ENCODE measurements at places on chromosomes 16 and 17.

GRCh38 chr16:1535391-1536291 is 2.2 kb downstream of the TMEM204 start:
- peak; percentile 23 for DNase-seq

- DNase-seq: peak; percentile 98
Measured at GRCh38 chr17:66677201-66677981, 157.5 kb upstream of the CACNG5 start.

DNA sequence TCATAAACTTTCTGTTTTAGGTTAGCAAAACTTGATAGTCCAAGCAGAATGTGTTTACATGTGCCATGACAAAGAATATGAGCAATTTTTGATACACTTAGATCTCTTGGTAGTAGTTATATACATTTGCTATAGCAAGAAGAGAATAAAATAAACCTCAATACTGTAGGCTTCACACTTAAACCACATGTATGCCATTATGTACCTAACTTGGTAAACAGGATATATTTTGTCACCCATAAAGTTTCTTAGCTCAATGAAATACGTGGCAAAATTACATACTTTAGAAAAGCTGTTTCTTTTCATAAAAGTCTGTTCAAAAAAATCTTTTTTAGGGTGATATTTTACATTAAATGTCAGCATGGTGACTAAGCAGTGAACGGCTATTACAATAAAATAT is 184.7 kb downstream of the MYO1D start:
- DNase-seq: no peak

- no peak for DNase-seq
Measured at GRCh38 chr17:78138204-78139060, 7.8 kb upstream of the C17orf99 start.

- DNase-seq: no peak
Measured at GRCh38 chr16:55811811-55812210, 21.1 kb downstream of the CES1 start.

DNA sequence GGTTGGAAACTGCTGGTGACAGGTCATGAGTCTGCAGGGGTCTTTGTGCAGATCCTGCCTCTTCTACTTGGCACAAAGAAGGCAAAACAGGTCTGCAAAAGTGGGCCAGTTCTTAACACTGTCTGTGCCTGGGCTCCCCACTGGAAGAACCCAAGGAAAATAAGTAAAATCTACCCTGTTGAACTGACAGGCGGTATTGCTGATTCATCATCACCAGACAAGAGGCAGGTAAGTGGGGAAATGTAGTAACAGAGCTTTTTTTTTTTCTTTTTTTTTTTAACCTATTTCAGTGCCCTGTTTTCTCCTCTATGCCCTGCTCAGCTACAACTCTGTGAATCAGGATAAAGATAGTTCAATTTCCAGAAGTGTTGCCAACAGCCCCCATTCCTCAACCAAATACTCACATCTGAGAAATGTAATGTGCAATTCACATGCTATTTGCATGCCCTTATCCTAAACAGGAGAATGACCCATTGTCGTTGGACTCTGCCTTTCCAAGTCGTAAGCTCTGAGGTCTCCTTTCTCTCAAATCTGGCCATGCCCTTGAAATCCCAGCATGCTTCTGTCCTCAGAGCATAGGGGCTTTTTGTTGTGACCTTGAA is 237.0 kb downstream of the SOX9 start:
- DNase-seq: no peak

DNA sequence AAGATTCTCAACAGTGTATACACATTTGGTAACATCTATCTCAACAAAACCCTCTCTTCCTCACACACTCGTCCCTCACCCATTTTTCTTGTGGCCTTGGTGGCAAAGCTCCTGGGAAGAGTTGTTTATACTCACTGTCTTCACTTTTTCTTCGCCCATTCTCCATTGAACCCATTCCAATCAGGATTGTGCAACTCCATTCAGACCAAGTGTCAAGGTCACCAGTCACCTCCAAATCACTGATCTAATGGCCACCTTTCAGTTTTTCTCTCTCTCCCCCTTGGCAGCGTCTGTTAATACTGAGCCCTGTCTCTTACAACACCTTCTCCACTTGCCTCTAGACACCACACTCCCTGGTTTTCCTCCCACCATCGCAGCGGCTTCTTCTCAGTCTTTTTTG is 8.6 kb upstream of the SLC13A5 start:
- no peak for DNase-seq

DNA sequence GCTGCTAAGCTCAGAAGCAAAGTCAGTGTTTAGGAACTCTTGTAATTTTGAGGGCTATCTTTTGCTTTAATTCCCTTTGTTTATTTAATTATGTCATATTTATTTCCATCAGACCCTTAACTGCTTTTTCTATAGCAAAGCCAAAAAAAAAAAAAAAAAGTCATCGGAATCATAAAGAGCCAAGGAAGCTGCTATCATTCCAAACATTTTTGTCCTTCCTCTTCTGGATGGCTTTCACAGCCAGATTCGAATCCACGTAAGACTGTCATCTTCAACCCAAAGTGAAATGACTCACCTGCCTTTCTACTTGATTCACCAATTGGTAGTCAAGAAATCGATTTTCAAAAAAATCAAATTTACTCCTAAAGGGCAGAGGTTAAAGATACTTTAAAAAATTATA is 38.4 kb downstream of the WIPI1 start:
- no peak for DNase-seq

DNA sequence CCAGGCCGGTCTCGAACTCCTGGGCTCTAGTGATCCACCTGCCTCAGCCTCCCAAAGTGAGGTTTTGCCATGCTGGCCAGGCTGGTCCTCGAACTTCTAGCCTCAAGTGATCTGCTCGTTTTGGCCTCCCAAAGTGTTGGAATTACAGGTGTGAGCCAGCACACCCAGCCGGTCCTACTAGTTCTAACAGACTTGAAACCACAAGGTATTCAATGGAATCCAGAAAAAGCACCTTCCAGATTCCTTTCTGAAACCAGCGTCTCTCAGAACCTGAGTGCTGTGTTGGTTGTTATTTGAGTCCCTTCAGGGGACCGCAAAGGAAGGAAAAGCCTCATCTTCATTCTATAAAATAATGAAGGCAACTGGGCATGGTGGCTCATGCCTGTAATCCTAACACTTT is 4.1 kb downstream of the KRABD2 start:
- DNase-seq: no peak

GRCh38 chr17:60135151-60135950 is 14.4 kb upstream of the CA4 start:
- DNase-seq: peak; percentile 88

DNA sequence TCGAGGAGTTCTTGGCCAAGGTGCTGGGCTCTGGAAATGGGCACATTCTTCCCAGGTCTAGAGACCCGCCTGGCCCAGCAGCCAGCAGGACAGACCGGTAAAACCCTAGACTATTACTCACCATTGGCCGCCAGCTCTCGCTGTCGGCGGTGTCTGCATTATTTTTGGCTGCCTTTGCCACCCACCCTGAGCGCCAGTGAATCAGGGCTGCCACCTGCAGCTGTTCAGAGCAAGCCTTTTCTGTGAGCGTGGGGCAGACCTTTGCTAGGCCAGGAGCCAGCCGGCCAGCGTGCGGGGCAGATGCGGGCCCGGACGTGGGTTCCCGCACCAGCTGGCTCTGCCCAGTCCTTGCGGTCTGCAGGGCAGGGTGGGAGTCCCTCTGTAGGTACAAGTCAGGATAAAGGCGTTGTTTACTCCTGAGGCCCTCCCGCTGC is 15.8 kb upstream of the CLEC18A start:
- DNase-seq: no peak

DNA sequence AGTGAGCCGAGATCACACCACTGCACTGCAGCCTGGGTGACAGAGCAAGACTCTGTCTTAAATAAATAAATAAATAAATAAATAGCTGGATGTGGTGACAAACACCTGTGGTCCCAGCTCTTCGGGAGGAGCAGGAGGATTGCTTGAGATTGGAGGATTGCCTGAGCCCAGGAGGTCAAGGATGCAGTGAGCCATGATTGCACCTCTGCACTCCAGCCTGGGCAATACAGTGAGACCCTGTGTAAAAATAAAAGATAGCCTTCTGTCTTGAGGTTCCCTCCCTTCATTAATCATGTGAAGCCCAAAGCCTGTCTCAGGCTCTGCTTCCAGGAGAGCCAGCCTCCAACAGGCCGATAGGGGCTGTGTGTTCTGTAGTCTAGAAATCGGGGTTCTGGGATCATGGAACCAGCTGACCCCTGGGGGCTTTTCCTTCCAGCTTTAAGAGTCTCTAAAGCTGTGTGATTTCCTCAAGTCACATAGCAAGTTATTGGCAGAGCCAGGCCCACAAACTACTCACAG is 34.5 kb upstream of the IL34 start:
- DNase-seq: no peak

GRCh38 chr16:18039931-18040330 is 296.6 kb downstream of the NPIPA8 start:
- DNase-seq: no peak

DNA sequence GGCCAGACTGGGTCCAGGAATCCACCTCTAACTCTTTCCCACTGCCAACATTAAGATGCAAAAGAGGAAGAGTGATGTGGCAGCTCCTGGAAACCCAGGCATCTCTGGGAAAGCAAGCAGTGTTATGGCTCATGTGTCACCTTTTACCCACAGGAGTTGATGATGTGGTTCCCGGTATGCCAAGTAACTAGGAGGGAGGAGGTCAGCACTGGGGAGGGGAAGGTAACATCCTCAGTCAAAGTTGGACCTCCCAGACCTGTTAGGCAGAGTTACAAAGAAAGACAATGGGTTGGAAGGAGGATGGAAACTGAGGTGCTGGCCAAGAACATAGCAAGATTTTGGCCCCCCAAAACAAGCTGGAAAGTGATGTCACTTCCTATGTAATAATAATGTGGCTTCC is 11.4 kb downstream of the KRABD2 start:
- peak; percentile 88 for DNase-seq

- no peak for DNase-seq
Measured at GRCh38 chr16:29650771-29651170, 12.3 kb upstream of the SPN start.

- no peak for DNase-seq
Measured at GRCh38 chr17:78418326-78419026, 40.0 kb downstream of the PGS1 start.

GRCh38 chr17:42517516-42517915 is 18.5 kb upstream of the NAGLU start:
- DNase-seq: peak; percentile 94

DNA sequence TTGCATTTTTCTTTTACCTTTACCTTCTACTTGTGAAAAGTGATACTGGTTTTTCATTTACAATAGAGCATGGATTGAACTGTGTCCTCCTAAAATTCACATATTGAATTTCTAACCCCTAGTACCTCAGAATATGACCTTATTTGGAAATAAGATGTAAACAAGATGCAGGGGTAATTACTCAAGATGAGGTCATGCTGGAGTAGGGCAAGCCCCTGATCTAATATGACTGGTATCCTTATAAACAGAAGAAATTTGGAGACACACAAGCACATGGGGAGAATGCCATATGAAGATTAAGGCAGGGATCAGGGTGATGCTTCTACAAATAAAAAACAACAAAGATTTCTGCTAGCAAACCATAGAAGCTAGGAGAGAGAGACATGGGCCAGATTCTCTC is 12.2 kb downstream of the MYH13 start:
- DNase-seq: peak; percentile 79

DNA sequence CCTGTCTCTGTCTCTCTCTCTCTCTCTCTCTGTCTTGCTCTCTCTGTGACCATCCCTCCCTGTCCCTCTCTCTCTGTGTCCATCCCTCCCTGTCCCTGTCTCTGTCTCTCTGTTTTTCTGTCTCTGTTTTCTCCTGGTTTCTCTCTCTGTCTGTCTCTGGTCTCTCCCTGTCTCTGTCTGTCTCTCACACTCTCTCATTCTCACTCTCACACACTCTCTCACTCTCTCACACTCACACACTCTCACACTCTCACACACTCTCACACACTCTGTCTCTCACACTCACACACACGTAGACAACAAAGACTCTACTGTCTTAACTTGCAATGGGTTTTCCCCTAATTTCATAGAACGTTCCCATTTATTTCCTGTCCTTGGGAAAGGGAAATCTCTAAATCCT is 299.5 kb downstream of the FOXL1 start:
- no peak for DNase-seq

- DNase-seq: peak; percentile 92
Measured at GRCh38 chr17:4327606-4328005, 38.9 kb downstream of the UBE2G1 start.

DNA sequence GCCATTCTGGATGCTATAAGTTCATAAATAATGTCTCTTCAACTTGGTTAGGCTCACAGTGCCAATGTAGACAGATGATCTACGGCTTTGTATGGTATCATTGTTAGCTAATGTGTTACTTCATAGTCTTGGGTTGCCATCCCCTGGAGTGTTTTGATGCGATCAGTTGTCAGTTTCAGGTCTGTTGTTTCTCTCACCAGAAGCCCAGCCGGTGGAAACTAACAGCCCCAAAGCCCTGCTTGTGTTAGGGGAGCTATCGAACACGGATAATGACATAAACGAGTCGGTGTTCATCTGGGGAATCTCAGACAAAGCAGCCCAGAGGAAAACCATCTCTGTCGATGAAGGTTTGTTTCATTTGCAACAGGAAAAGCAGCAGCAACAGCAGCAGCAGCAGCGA is 107.4 kb upstream of the ANKFN1 start:
- DNase-seq: no peak

DNA sequence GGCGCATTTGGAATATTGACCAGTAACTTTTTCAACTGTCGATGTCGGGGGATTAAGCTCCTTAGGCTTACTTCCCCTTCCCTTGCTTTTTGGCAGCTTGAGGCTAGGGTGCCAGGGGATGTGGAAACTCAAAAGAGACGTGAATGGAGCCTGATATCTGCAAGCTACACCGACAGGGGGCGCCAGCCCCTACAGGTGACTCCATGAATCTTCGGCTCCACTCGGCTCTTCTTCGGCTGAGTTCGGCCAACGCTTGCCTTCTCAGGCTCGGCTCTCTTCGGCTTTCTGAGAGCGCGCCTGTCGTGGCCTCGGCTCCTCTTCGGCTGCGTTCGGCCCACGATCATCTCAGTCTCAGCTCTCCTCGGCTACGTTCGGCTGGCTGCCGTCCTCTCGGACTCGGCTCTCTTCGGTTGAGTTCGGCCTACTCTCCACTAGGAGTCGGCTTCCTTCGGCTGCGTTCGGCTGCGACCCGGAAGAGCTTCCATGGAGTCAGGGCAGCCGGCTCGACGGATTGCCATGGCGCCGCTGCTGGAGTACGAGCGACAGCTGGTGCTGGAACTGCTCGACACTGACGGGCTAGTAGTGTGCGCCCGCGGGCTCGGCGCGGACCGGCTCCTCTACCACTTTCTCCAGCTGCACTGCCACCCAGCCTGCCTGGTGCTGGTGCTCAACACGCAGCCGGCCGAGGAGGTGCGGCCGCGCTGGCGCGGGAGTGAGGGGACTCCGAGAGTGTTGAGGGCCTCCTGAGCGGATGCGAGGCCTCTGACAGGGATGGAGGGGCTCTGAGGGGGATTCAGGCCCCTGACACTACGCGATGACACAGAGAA is at the start of gene ERCC4:
TSS of gene ERCC4 (plus strand) at position 472 of the 827 bp plus-strand sequence. CDS start at position 484, 12 bp downstream.
- DNase-seq: peak; percentile 99
